ENCODE measurements at places on chromosomes 12 and 14. TPM values are rescaled to one million over a fixed set of nuclear protein-coding genes. Genes with fewer than 3 reads are reported as not detected.

DNA sequence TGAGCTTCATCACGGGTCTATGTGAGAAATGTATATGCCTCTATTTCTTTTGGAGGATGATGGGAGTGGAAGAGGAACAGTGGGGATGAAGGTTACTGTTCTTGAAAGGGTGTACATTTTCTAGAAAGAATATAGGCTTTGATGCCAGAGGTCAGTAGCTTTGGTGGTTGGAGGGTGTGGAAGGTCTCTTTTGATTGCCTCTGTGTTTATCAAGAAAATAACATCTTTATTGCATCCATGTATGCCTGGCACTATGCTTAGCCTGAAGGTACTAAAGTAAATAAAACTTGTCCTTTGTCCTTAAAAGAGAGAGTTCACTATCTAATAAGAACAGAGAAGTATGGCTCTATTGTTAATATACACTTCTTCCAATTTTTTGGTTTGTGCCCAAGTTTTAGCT, 201.8 kb downstream of the NUBPL start:
- no peak for DNase-seq

DNA sequence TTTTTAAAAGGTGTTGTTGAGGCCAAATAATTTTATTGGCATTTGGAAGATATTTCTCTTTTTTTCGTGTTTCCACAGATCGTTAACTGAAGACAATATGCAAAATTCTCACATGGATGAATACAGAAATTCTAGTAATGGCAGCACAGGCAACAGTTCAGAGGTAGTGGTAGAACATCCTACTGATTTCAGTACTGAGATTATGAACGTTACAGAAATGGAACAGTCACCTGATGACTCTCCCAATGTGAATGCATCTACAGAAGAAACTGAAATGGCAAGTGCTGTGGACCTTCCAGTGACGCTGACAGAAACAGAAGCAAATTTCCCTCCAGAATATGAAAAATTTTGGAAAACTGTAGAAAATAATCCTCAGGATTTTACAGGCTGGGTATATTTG, 11.2 kb downstream of the PRPF39 start:
- DNase-seq, result no peak

GRCh38 chr12:108321688-108322087, 17.4 kb downstream of the CMKLR1 start:
- DNase-seq, result no peak

GRCh38 chr14:88029500-88029899, 24.6 kb downstream of the GPR65 start:
- DNase-seq, result no peak

DNA sequence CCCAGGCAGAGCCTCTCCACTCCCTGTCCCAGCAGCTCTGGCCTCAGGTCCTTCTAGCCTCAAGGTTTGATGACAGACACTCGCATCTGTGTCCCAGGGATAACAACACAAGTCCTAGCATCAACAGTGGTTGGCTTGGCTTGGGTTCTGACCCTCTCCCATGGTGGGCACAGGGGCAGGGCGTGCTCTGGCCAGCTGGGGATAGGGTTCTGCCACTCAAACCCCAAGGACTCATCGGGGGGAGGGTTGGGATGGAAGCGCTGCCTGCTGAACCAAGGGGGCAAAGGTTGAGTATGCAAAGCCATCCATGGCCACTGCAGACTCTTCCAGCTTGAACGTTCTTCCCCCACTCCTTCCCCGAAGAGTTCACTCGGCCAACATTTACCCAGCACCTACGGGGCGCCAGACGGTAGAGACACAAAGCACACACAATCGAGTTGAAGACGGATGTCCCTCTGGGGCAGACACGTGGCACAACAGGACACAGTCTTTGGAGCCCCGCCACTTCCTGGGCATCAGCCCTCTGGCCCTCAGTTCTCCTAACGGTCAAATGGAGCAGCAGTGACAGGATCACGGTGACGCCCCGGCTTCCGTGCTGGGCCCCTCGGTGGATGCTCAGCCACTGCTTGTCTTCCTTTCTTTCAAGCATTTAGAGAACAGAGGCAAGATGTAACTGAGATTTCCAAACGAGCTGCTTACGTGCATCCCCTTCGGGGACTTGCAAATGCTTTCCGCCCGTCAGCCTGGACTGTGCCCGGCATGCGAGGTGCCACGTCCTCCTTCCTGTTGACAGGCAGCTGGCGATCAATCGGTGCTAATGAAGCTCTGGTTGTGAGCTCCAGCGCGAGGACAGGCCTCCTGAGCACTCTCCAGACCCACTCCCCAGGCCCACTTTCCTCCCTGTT, 42.6 kb downstream of the DLK1 start:
- DNase-seq, result no peak

SMIM41 gene
- total RNA-seq, result not detected

SLC39A5 gene
- total RNA-seq, result 101 TPM

PPP1R1A gene
- total RNA-seq, result 0.20 TPM

Measured in HepG2 (cell line).